Tibial nerve (tissue), 4 donors: ENCODE measurements at places on chromosomes 7 and 10.

GRCh38 chr10:121911421-121911697 is 16.5 kb downstream of the ATE1 start:
- DNase-seq: no peak

DNA sequence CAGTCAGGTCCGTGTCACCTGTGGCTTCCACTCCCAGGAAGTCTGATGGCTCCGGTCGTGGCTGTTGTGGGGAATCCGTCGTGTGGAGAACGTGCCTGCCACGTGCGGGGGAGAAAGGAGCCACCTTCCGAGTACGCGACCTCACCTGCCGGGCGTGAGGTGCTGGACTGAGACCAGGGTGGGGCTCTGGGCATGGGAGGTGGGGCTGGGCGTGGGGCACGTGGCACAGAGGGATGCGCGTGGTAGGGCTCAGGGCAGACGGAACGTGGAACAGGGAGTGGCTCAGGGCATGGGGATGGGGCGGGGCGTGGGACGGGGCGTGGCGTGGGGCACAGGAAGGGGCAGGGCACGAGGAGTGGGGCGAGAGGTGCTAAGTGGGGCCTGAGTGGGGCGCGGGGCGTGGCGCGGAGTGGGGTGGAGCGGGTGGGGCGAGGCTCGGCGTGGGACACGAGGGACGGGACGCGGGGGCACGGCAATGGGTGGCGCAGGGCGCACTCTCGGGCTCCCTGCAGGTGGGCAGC is 64.8 kb downstream of the C10orf143 start:
- no peak for DNase-seq

DNA sequence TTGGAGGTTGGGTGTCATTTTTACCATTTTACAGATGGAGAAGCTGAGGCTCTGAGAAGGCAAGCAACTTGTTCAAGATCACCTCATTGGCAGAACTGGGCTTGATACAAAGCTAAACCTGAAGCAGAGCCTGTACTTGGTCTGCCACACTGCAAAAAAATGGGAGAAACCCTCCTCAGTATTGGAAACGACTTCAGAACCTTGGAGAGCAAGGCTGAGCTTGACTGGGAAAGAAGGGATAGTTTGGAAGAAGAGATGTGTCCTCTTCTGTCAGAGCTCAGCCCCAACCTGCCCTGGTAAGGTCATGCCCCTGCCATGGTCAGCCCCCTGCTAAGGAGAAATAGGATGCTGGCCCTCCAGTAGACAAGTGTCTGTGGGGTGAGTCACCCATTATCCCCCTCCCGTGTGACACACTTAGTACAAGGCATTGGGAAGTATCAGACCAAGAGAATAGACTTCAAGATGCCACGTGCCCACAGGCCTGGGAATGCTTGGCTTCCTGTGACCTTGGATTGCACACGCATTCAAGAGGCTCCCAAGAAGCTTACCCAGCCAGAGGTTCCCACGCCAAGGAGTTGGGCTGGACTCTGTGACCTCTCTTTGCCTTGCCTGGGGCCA is 56.2 kb upstream of the SMNDC1 start:
- no peak for DNase-seq

DNA sequence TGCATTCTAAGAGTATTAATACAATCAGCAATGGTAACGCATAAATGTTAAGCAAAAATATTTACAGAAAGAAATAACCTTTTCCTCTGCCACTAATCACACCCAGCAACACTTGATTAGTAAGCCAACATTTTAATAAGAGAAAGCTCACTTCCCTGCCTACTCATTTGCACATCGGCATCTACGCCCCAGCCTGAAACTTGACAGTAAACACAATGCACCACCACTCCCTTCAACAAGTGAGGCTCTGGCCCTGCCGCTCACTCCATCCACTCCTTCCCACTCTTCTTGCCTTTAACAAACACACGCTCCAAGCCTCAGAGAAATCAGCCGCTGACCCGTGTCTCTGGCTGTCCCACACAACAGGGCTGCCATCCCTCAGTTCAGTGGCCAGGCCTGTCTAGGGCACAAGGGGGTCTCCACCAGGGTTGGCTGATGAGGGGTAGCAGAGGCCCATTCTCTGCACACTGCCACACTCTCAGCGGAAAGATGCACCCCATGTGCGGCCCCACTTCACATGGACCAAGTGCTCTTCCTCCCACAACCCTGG is 54.6 kb downstream of the CTBP2 start:
- no peak for DNase-seq

DNA sequence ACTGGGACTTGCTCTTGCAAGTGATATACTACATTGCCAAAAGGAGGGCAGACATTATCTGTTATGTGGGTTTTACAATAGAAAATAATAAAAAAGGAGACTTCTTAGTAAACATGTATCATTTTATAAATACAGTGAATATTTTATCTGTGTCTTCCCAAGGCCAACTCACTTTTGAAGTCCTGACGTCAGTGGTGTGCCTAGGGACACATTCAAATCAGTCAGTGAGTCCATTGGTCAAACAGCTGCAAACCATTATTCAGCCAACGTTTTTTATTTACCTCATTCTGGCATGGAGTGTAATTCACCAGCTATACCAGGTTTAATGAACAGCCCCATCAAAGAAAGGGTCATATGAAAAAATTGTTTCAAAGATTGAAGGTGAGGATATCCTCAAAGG is 263.7 kb downstream of the IPMK start:
- no peak for DNase-seq

DNA sequence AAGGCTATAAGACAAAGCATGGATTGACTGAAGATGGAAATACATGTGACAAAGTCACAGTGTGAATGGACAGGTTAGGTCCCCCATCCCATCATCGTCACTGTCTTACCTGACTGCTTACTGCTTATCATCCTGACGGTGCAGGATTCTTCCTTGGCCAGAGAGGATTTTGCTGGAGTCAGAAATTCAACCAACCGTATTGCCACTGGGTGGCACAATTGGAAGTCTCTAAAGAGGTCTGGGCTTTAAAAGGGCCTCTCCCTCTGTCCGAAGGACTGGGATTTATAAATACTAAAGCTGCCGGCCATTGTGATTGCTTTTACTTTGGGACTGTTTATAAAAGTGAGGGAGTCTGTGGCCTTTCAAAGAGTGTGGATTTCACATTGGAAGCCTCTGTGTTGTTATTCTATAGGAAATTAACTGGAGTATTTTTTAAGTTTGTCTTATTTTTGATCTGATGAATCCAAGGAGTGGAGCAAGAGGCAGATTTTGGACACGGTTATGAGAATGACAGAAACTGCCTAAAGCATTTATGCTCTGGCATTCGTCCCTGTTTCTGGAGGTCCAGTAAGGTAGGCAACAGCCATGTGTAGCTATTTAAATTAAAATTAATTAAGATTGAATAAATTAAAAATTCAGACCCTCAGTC is 113.3 kb upstream of the CREB5 start:
- peak; percentile 24 for DNase-seq

DNA sequence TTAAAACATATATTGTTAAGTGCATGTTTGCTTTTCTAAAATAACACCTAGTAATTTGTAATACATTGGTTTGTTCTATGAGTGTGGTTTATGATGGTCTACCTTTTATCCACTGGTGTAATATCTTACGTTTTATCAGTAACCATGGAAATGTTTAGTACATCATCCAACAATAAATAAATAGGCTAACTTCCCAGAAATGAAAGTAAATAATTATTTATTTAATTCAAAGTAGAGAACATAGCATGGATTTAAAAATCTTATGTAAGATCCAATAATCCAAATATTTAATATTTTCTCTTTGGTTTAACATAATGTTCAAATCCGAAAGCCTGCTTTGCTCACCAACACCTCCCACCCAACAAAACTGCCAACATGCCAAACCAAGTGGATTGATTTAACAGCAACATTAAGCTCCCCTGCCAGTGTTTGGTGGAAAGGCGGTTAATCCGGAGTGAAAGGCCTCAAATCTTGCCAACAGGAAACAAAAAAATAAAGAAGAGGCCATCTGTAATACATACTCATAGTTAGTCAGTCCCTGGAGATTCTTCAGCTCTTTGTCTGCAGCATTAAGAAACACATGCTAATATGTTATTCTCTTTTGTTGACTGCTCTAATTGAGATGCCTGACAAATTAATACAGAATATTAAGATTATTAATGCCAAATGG is 897.8 kb downstream of the CNTNAP2 start:
- no peak for DNase-seq

DNA sequence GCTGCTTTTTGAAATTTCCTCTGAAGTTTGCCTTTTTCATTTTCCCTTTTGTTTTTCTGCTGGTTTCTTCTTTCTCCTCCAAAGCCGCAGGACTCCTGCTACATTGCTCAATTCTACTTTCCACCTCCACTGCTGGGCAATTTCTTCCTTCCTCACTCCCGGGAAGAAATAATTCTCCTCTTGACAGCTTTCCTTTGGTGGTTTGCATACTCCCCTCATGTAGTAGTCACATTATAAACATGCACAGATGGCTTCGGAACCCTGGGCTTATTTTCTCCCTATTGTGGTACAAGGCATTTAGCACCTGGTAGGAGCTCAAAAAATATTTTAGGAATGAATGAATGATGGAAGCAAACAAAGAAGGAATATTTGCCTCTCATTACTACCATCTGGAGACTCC is 977.2 kb downstream of the LRMDA start:
- DNase-seq: no peak

DNA sequence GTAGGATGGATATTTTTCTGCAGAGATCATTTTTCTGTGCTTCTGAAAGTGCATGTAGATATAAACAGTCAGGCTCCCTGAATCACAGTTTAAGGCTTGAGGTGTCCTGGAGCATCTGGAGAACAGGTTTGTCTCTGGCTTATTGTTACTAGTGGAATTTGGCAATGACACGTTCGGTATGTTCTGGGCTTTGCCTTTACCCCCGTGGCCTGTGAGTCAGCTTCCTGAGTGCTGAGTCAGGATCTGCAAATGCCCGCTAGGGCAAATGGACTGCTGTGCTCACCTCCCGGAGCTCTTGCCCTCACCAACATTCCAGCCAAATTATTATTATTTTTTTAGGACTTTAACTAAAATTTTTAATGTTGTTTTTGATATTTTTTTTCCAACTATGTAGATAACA is 192.5 kb upstream of the PRSS1 start:
- DNase-seq: peak; percentile 40

- DNase-seq: no peak
Measured at GRCh38 chr7:23470330-23471105, at the start of gene IGF2BP3. IGF2BP3 (minus strand) TSS chr7:23470491; CDS start chr7:23470110, 381 bp downstream.

- DNase-seq: no peak
Measured at GRCh38 chr7:31023877-31024276, 28.2 kb upstream of the ADCYAP1R1 start.

- no peak for DNase-seq
Measured at GRCh38 chr10:88286030-88286429, 297.1 kb downstream of the RNLS start.

- no peak for DNase-seq
Measured at GRCh38 chr7:21585070-21585724, 42.4 kb downstream of the DNAH11 start.

GRCh38 chr7:158816995-158817394 is 12.3 kb downstream of the ESYT2 start:
- no peak for DNase-seq

- DNase-seq: no peak
Measured at GRCh38 chr7:48441848-48442492, 270.7 kb downstream of the ABCA13 start.

- DNase-seq: no peak
Measured at GRCh38 chr7:80918399-80918798, 452 bp downstream of the SEMA3C start.

- no peak for DNase-seq
Measured at GRCh38 chr10:47287805-47288204, 12.2 kb upstream of the GDF10 start.

DNA sequence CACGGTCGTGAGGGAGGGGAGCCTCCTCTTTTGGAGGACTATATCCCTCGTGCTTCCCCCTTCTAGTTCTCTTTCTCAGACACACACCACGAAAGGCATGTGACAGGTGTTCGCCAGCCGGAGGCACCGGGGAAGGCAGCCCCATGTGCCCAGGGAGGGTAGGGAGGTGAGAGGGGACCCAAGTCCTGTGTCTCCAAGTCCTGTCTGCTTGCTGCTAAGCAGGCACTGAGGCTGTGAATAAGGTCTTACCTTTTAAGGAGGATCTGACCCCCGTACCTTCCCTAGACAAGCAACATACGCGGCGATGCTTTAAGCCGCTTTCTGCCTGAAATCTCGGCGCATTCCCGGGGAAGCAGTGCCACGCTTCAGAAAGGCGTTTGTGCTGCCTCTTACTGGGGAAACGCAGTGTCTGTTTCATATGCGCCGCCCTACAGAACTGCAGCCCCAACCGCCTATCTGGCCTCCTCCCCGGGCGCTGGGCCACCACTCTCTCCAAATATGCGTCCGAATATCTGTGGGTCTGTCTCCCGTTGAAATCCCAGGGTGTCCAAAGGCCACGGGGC is 770 bp downstream of the PLXNA4 start:
- peak; percentile 45 for DNase-seq

GRCh38 chr10:102010961-102011360 is 45.0 kb downstream of the ARMH3 start:
- peak; percentile 15 for DNase-seq

DNA sequence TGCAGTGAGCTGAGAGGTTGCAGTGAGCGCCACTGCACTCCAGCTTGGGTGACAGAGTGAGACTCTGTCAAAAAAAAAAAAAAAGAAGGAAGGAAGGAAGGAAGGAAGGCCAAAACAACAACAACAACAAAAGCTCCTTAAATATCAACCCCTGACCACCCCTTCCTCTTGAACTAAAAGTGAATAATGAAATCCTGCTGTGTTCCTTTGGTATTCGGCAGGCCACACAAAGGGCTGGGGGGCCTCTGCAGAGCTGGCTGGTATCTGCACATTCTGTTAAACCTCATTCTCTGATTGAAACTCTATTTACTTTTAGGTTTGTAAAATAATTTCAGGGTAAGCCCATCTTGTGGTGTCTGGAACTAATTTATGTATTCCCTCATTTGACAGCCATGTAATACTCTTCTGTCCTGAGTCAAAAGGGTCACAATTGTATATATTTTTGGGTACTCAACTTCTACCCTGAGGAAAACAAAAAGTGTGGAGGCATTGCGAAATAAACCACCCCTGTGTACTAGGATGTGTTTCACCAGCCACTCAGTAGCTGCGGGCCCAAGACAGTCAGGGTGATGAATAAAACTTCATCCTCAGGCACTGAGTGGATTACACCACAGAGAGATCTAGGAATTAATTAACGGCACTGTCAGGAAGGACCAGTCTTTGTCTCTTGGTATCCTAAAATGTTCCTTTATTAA is 446.4 kb upstream of the PFKP start:
- DNase-seq: no peak

DNA sequence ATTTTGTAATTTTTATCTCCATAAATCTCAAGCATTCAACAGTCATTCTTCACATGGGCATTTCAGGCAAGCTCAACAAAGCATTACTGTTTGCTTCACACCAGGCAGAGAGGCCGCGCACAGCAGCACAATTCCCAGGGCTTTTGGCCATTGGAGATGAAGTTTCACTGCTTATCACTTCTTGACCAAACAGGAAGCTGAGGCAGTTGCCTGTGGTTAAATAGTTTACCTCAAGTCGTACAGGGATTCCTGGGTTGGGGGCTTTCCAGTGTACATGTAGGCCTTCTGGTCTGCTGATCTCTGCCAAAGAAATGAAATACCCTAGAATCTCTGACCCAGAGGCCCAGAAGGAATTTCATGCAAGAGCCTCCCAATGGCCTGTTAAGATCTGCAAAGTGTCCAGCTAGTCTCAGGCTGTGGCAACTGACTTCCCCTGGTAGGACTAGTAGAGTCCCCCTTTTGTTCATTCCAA is 11.2 kb upstream of the PRDX3 start:
- DNase-seq: no peak
